ENCODE measurements at places on chromosomes 2 and 18. TPM values are rescaled to one million over a fixed set of nuclear protein-coding genes. Genes with fewer than 3 reads are reported as not detected.

- no peak overlapping the region for H3K4me3 ChIP-seq
- no peak overlapping the region for H3K27ac ChIP-seq
- H3K36me3 ChIP-seq, result no peaks in the 10 kb centered on the region
- H3K27me3 ChIP-seq, result no peaks in the 10 kb centered on the region
Measured at GRCh38 chr2:195489101-195489500, 167.9 kb upstream of the SLC39A10 start.

- no peaks in the 10 kb centered on the region for H3K27me3 ChIP-seq
- H3K4me3 ChIP-seq, result no peak overlapping the region
- H3K4me1 ChIP-seq, result no peaks in the 10 kb centered on the region
- H3K27ac ChIP-seq, result no peak overlapping the region
- no peak for DNase-seq
- H3K36me3 ChIP-seq, result peaks cover 26% of the 10 kb centered on the region
Measured at GRCh38 chr2:159272156-159272555, 14.3 kb downstream of the WDSUB1 start.

DNA sequence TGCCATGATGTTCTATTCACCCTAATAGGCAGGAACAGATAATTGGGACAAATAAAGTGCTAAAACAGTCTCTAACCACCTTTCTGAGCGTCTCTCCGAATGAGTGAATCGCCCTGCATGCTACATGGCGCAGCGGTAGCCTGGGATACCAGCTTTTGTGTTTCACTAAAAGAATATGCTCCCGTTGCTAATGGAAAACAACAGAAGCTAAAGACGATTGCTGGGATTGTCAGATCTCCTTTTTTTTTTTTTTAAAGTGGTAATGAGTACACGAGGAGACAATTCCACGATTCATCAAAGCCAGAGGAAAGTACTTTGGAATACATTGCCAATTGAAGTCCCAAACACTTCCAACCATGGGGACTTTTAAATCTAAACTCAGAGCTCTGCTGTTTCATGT lies 1815.3 kb upstream of the CELF4 start:
- DNase-seq, result peak; percentile 8
- no peak overlapping the region for H3K4me3 ChIP-seq
- no peaks in the 10 kb centered on the region for H3K36me3 ChIP-seq

DNA sequence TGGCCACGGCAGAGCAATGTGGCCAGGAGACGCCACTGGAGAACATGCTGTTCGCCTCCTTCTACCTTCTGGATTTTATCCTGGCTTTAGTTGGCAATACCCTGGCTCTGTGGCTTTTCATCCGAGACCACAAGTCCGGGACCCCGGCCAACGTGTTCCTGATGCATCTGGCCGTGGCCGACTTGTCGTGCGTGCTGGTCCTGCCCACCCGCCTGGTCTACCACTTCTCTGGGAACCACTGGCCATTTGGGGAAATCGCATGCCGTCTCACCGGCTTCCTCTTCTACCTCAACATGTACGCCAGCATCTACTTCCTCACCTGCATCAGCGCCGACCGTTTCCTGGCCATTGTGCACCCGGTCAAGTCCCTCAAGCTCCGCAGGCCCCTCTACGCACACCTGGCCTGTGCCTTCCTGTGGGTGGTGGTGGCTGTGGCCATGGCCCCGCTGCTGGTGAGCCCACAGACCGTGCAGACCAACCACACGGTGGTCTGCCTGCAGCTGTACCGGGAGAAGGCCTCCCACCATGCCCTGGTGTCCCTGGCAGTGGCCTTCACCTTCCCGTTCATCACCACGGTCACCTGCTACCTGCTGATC lies 4.9 kb downstream of the GPR17 start:
- no peak overlapping the region for H3K4me3 ChIP-seq
- H3K27ac ChIP-seq, result no peak overlapping the region
- H3K27me3 ChIP-seq, result no peaks in the 10 kb centered on the region

GRCh38 chr2:20525041-20526035 lies 78.5 kb downstream of the RHOB start:
- H3K36me3 ChIP-seq, result no peaks in the 10 kb centered on the region
- peaks cover 31% of the 10 kb centered on the region for H3K4me1 ChIP-seq
- no peak overlapping the region for H3K4me3 ChIP-seq
- peak; percentile 45 for DNase-seq
- peak overlapping the region; percentile 57 for H3K27ac ChIP-seq

DNA sequence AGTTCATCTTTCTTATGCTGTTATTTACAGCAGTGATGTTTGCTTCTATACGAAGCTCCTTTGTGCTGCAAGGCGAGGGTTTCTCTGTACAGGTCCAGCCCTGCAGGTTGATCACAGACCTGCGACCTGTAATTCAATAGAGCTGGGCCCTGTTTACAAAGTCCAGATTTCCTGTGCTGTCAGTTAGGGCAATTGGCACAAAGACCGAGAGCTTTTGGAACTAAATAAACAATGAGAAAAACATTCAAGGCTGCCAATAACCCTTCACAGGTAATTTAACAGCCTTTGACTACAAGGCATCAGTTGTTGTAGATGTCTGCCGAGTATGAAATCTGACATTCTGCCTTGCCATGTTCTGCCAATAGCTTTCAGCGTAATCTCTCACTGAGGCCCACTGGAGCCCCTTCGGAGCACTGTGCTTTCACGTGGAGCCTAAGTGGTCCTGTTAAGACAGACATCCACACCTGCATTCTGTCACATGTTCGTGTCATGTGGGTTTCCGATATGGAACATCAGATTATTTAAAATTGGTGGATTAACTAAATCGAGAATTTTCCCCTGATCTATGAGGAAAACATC lies 232.5 kb downstream of the PTGR3 start:
- H3K27ac ChIP-seq, result no peak overlapping the region
- no peaks in the 10 kb centered on the region for H3K36me3 ChIP-seq
- no peaks in the 10 kb centered on the region for H3K27me3 ChIP-seq
- H3K4me1 ChIP-seq, result no peaks in the 10 kb centered on the region
- H3K4me3 ChIP-seq, result no peak overlapping the region
- DNase-seq, result no peak

- DNase-seq, result no peak
- no peaks in the 10 kb centered on the region for H3K4me1 ChIP-seq
- no peak overlapping the region for H3K4me3 ChIP-seq
- H3K27me3 ChIP-seq, result peaks cover 47% of the 10 kb centered on the region
Measured at GRCh38 chr18:37578886-37579513, 13.4 kb upstream of the CELF4 start.

- no peaks in the 10 kb centered on the region for H3K36me3 ChIP-seq
- peak within 1 kb of the TSS; percentile 83 for H3K4me3 ChIP-seq
- peaks cover 49% of the 10 kb centered on the region for H3K4me1 ChIP-seq
- DNase-seq, result peak; percentile 94
- H3K27ac ChIP-seq, result peak within 1 kb of the TSS; percentile 93
Measured at GRCh38 chr18:10453806-10454680, at the start of gene APCDD1. APCDD1 (plus strand) TSS chr18:10454635; CDS start chr18:10454982, 347 bp downstream.

IL1F10 gene
- polyA plus RNA-seq, result not detected

RAB6C gene
- not detected for polyA plus RNA-seq

IL36G gene
- polyA plus RNA-seq, result not detected

All from stomach (tissue), 19 donors.